ENCODE measurements at places on chromosomes 5 and 9.

GRCh38 chr9:107480386-107480789 is 9.2 kb downstream of the KLF4 start:
- DNase-seq: no peak

DNA sequence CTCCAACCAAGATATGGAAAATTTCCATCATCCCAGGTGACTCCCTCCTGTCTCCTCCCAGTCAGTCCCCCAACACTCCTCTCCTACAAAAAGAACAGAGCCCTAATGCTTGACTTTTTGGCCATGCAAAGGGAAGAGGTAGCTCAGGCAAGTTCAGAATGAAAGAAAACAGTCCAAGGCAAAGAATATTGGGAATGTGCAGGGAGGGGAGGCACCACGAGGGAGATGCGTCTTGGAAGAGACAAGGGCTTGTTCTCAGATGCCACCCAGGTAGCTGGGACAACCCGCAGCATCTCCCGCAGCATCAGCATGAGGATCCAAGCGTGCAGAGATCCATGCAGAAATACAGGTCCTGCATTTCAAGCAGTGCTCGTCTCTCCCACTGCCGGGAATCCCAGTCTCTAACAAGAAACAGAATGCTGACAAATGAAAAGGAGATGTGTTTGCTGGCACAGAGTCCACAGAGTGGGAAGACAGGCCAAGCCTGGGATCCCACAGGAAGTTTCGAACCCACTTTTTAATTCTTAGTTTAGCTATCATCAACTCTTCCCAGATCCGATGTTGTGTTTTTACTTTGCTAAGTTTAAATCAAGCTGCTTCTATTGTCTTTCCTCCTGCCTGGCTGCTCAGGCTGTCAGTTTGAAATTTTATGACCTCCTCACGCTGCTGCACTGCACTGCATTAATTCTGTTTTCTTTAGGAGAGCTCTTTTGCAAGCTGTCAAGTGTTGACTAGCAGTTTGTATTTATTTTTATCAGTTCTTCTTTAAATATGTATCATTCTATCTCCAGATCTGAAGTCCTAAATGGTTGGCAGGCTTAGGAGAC is 86.8 kb upstream of the OSMR start:
- no peak for DNase-seq

DNA sequence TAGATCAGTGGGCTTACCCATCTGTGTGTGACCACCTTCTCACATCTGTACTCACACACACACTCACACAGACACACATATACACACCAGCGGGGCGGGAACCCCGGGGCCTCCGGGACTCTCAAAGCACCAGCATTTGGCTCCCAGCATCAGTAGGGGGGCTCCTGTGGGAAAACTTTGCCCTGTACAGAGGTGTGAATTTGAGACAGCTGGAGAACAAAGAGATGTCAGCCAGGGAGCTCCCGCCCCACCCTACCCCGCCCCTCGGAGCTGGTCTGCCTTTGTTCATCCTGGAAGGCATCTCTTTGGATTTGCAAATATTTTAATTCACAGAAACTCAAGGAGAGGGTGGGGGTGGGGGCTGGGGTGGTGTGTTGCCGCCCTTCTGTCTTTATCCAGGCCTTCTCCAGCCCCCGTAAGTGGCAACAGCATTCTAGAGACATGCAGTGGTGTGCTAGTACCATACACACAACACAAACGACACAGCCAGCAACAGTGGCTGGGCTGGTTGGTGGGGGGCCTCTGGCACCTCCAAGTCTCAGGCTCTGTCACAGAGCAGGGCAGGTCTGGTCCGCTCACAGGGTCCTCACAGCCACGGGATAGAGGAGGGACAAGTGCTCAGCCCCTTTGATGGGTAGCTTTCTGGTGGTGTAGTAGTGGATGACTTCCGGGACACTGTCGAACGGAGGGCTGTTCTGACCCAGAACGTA is 15.5 kb upstream of the SLC25A51 start:
- no peak for DNase-seq

DNA sequence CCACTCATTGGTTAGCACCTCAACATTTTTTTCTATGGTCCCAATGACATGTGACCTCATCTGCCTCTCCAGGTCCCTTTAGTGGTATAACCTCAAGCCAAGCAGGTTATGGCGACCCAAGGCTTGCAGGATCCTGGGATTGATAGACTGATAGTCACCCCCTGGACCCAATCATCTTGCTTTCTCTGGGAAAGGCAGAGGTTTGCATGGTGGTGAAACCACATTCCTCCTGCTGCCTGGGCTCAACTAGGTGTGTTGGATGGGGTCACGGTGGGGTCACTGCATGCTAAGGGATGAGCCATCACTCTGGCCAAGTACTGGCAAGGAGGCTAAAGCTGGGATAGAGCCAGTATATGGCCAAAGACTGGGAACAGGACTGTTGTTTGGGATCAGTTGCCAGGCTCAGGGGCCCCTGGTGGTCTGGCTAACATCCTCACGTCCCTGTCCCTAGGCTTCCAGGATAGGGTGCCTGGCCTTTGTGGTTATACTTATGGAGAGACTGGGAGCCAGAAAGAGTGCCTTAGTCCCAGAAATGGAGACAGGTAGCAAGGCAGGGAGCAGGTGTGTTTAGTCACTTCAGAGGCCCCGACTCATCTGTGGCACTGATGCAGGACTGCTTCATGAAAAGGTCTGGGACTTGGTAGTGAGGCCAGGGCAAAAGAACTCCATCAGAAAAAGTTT is 4.6 kb upstream of the SMIM32 start:
- no peak for DNase-seq

- DNase-seq: no peak
Observed at GRCh38 chr9:81097131-81097847, 592.1 kb downstream of the TLE1 start.

- DNase-seq: no peak
Observed at GRCh38 chr9:92033991-92034390, 81.2 kb downstream of the SPTLC1 start.

- DNase-seq: no peak
Observed at GRCh38 chr5:160048131-160048530, 39.2 kb downstream of the TTC1 start.

GRCh38 chr9:128101690-128102089 is 25.8 kb downstream of the PTGES2 start:
- no peak for DNase-seq

- no peak for DNase-seq
Observed at GRCh38 chr5:169162407-169162806, 138.5 kb downstream of the SLIT3 start.

Measured in activated effector memory CD4-positive, alpha-beta T cell treated with Interleukin-2 at 50 U/mL for 16 hours (primary cell).